Hepatocyte (in vitro differentiated cells): ENCODE measurements at places on chromosomes 6 and 20. TPM values are rescaled to one million over a fixed set of nuclear protein-coding genes. Genes with fewer than 3 reads are reported as not detected.

GRCh38 chr6:39850736-39851297, 58.6 kb downstream of the DAAM2 start:
- no peak overlapping the region for H3K4me3 ChIP-seq
- DNase-seq, result no peak
- H3K27ac ChIP-seq, result no peak overlapping the region
- H3K27me3 ChIP-seq, result no peaks in the 10 kb centered on the region

DNA sequence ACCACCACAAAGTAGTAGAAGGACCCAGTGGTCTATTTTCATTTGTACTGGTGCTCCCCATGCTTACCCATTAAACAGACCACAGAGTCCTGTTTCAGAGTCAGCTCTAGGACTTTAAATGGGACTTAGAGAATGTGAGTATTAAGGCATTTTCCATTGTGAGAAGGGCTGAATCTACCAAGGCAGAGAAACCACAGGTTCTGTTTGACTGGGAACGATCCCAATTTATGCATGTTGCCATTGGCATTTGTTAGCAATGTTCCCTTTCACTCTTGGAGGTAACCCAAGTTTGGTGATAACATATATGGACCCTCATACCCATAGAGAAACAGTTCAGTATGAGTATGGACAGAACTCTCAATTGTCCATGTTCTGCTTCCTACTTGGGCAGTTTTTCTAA, 672.8 kb downstream of the KIF16B start:
- H3K27me3 ChIP-seq, result no peaks in the 10 kb centered on the region
- no peak overlapping the region for H3K4me3 ChIP-seq
- DNase-seq, result no peak

- H3K27ac ChIP-seq, result no peak overlapping the region
- no peak for DNase-seq
These were observed 33.2 kb upstream of the KIF3B start for GRCh38 chr20:32244150-32244823.

DNA sequence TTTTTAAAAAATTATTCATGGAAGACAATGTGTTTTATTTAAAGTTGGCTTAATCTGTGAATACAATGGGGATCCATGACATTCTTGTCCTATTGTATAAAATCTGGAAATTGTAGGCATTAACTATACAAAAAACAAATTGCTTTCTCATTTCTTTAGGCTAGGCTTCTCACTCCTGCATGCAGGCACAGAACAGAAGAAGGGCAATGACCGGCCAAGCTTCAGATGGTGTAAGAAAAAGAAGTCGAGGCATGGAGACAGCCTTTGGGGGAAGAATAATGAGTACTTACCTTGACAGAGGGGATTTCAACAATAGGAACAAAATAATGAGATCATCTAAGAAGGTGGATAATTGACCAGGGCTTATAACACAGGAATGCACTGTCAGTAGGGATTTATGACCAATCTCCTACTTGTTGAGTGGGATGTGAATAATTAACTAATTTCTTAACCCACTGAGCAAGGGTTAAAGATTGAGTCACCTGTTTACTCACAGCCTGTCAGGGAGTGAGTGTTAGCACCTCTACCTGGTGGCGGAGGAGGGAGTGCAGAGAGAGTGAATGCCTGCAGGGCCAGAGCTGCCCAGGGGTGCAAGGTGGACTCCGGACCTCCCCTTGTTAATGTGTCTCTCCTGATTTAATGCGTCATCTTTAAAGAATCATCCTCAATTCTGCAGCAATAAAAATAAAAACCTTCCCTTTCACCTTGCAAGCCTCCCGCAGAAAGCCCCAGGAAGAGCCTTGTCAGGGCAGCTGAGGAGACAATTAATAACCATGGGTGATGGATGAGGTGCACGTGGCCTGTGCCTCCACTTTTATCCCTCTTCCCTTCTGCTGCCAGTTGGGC, 3.9 kb downstream of the SLC22A2 start:
- DNase-seq, result peak; percentile 87
- no peak overlapping the region for H3K4me3 ChIP-seq
- H3K27ac ChIP-seq, result peak overlapping the region; percentile 92

- peaks cover 12% of the 10 kb centered on the region for H3K4me1 ChIP-seq
- H3K4me3 ChIP-seq, result no peak overlapping the region
These were observed 132.3 kb upstream of the SULF2 start for GRCh38 chr20:47917549-47918070.

DNA sequence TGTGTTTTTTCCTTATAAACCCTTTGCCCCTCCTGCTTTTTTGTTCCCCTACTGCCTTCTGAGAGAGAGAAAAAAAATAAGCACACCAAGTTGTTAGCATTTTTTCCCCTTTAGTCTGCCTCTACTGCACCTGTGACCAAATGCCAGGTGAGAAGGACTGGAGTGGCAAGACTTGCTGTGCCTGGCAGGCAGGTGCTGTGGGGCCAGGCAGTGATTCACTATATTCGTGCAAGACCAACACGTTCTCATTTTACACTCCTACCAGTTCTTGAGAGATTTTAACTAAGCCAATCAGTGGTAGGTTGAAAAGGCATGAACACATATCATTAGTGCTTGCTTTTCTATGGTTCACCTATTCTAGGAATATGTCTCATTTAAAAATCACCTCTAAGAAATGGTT, 109.7 kb downstream of the FIG4 start:
- DNase-seq, result no peak
- no peak overlapping the region for H3K4me3 ChIP-seq
- no peaks in the 10 kb centered on the region for H3K36me3 ChIP-seq
- no peaks in the 10 kb centered on the region for H3K4me1 ChIP-seq
- no peak overlapping the region for H3K27ac ChIP-seq
- no peaks in the 10 kb centered on the region for H3K27me3 ChIP-seq

DNA sequence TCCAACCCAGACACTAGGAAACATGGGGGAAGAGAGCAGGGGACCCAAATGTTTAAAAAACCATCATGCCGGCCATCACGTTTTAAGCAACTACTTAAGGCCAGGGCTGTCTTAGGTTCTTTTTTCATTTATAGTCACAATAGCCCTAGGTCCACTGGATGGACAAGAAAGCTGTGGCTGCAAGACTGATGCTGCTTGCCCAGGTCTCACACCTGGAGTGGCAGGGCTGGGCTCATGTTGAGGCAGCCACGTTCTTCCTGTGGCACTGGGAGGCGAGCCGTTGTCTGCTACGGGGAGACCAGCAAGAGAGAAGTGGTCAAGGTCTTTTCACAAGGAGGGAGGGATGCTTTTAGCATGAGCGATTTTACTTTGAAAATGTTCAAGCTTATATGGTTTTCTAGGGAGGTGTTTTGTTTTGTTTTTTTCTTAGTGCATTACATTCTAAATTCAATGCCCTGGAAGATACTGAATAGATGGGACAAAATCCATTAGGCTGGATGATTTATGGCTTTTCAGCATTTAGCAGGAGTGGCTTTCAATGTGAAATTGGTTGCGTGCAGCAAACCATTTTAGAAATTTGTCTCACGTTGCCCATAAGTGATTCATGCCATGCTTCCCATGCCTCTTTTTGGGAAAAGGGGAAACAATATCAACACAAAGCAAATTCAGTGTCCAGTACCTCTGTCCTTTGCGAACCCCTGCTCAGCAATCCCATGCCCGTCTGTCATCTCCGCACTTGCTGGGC, 106.6 kb upstream of the SNX9 start:
- no peak overlapping the region for H3K4me3 ChIP-seq
- H3K27ac ChIP-seq, result peak overlapping the region; percentile 67
- H3K27me3 ChIP-seq, result no peaks in the 10 kb centered on the region
- H3K36me3 ChIP-seq, result no peaks in the 10 kb centered on the region
- H3K4me1 ChIP-seq, result peaks cover 16% of the 10 kb centered on the region

DNA sequence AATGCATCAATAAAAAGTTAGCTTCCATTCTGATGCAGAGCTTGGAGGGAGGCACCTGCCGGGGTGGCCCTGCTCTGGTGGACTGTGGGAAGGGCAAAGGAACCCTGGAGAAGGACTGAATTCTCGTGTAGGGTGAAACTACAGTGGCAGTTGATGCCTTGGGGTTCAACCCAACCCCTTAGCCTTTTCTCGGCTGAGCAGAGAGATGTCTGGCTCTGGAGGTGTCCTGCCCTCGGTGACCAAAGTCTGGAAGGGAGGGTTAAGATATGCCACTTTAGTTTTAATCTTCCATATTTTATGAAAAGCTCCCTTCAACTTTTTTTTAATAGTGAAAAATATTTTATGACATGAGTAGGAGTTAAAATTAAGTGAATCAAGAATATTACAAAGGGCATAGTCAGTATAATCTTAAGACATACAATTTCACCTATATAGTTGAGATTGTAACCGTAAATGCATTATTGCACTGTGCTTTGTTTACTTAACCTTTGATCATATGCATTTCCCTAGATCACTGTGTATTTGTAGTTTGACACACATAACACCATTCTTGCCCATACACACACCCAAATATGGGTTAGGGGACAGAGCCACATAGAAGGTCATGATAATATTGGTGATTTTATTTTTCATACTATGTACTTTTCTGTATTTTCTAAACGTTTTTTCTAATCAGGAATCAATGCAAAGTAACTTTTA, 179.6 kb downstream of the MCHR2 start:
- H3K27ac ChIP-seq, result no peak overlapping the region
- no peak for DNase-seq
- H3K4me1 ChIP-seq, result peaks cover 3% of the 10 kb centered on the region
- no peaks in the 10 kb centered on the region for H3K27me3 ChIP-seq
- H3K4me3 ChIP-seq, result no peak overlapping the region
- H3K36me3 ChIP-seq, result no peaks in the 10 kb centered on the region

- no peak for DNase-seq
- peaks cover 12% of the 10 kb centered on the region for H3K4me1 ChIP-seq
- no peak overlapping the region for H3K4me3 ChIP-seq
- peak overlapping the region; percentile 83 for H3K27ac ChIP-seq
- no peaks in the 10 kb centered on the region for H3K36me3 ChIP-seq
These were observed 8.3 kb downstream of the TFAP2A start for GRCh38 chr6:10406556-10406955.

DNA sequence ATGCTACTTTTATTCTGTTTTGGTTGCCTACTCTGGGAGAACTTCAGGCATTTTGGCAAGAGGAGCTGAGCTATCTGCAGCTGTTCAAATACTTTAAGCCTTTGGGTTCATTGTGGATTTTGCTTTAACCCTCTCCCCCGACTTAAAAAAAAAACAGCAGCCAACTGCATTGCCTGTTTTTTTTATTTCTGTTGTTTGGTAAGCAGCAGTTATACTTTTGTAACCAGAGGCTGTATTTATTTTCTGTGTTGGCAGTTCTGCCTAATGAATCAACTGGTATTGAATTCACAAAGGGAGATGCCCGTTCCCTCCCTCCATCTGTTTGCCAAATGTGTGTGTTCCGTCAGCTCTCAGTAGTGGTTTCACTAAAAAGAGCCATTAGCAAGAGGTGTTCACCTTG, 484.0 kb downstream of the UTRN start:
- no peaks in the 10 kb centered on the region for H3K36me3 ChIP-seq
- no peak for DNase-seq
- no peaks in the 10 kb centered on the region for H3K27me3 ChIP-seq
- H3K27ac ChIP-seq, result no peak overlapping the region
- H3K4me3 ChIP-seq, result no peak overlapping the region
- no peaks in the 10 kb centered on the region for H3K4me1 ChIP-seq

- no peak for DNase-seq
- no peaks in the 10 kb centered on the region for H3K4me1 ChIP-seq
- H3K4me3 ChIP-seq, result no peak overlapping the region
- H3K27ac ChIP-seq, result peak overlapping the region; percentile 31
- no peaks in the 10 kb centered on the region for H3K27me3 ChIP-seq
These were observed 188.3 kb downstream of the SASH1 start for GRCh38 chr6:148530976-148531375.

- no peaks in the 10 kb centered on the region for H3K4me1 ChIP-seq
- no peak overlapping the region for H3K4me3 ChIP-seq
- DNase-seq, result peak; percentile 74
- H3K27me3 ChIP-seq, result no peaks in the 10 kb centered on the region
- H3K36me3 ChIP-seq, result no peaks in the 10 kb centered on the region
These were observed 71.3 kb upstream of the SLC2A12 start for GRCh38 chr6:134123666-134124208.

Gene ID4
- total RNA-seq, result 44.3 and 54.6 TPM in 2 replicates

Gene C6orf15
- not detected in 2 replicates for total RNA-seq

Gene LGSN
- total RNA-seq, result 4.1 and 6.1 TPM in 2 replicates

Gene DACT2
- 8.2 and 9.2 TPM in 2 replicates for total RNA-seq

Gene PNLDC1
- not detected in 2 replicates for total RNA-seq

Gene RIPOR3
- 4.3 and 5.6 TPM in 2 replicates for total RNA-seq

Gene FAM184A
- total RNA-seq, result 7.4 and 14.1 TPM in 2 replicates

Gene LAMP5
- 0.12 and 0.47 TPM in 2 replicates for total RNA-seq

Gene WASF1
- total RNA-seq, result 14.1 and 15.8 TPM in 2 replicates

Gene MAS1L
- total RNA-seq, result not detected in 2 replicates
